ENCODE measurements at places on chromosomes 4 and X.

- no peaks in the 10 kb centered on the region for H3K27me3 ChIP-seq
- no peak for DNase-seq
- no peak overlapping the region for H3K4me3 ChIP-seq
- H3K4me1 ChIP-seq, result peaks cover 15% of the 10 kb centered on the region
Observed at GRCh38 chrX:46683048-46683447, 75.9 kb downstream of the SLC9A7 start.

DNA sequence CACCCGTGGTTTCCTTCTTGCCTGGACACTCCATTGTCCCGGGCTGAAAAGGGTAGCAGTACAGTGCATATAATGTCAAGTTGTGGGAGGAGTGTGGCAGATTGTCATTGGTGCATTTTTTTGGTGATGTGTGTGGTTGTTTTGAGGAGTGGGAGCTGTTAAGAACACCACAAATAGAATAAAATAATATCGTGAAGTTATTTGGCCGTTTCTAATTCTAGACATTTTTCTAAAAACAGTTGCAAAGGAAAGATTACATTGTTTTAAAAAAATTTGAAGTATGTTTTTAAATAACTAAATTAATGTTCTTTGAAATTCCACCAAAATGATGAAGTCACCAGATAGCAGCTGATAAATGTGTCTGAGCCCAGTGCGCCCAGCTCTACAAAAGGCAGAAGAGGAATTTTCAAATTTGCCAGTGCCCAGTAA lies 1.3 kb downstream of the PKD2 start:
- H3K4me3 ChIP-seq, result peak overlapping the region; percentile 87
- H3K36me3 ChIP-seq, result peaks cover 4% of the 10 kb centered on the region
- peak overlapping the region; percentile 59 for H3K27ac ChIP-seq
- peaks cover 14% of the 10 kb centered on the region for H3K27me3 ChIP-seq
- H3K4me1 ChIP-seq, result peaks cover 30% of the 10 kb centered on the region
- DNase-seq, result no peak

GRCh38 chrX:155215443-155216178 lies 649 bp upstream of the VBP1 start:
- peaks cover 17% of the 10 kb centered on the region for H3K4me1 ChIP-seq
- peak overlapping the region; percentile 97 for H3K4me3 ChIP-seq
- no peak for DNase-seq
- peak overlapping the region; percentile 89 for H3K27ac ChIP-seq
- peaks cover 11% of the 10 kb centered on the region for H3K36me3 ChIP-seq

- peaks cover 57% of the 10 kb centered on the region for H3K27me3 ChIP-seq
- DNase-seq, result no peak
- H3K27ac ChIP-seq, result no peak overlapping the region
- no peak overlapping the region for H3K4me3 ChIP-seq
- peaks cover 1% of the 10 kb centered on the region for H3K36me3 ChIP-seq
- peaks cover 3% of the 10 kb centered on the region for H3K4me1 ChIP-seq
Observed at GRCh38 chr4:61201961-61202637, 2.0 kb downstream of the ADGRL3 start.

DNA sequence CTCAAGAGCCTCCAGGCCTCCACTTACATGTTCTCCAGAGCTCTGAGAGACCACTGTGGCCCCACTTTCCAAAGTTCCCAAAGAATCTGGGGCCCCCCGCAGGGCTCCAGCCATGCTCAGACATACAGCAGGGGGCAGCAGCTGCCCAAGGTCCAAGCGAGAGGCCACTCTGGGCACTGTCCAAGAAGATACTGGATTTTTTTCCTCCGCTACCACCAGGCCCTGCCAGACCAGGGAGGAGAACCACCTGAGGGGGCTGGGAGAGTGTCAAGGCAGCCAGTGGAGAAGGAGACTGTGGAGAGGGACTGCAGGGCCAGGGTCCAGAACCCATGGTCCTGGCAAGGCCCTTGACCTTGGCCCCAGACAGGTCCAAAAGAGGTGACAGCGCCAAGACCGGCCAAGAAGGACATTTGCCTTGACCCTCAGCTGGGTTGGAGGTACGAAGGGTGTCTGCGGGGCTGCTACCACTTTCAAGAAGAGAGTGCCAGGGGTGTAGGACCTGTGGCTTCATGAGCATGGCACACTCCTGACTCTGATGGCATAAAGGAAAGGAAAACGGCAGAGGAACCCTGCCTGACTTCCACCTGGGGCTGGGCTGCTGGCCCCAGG lies 5.3 kb downstream of the EMD start:
- peaks cover 14% of the 10 kb centered on the region for H3K4me1 ChIP-seq
- H3K27ac ChIP-seq, result no peak overlapping the region
- no peak for DNase-seq
- H3K27me3 ChIP-seq, result no peaks in the 10 kb centered on the region
- H3K36me3 ChIP-seq, result peaks cover 14% of the 10 kb centered on the region
- no peak overlapping the region for H3K4me3 ChIP-seq

- H3K27me3 ChIP-seq, result no peaks in the 10 kb centered on the region
- H3K4me1 ChIP-seq, result no peaks in the 10 kb centered on the region
- H3K4me3 ChIP-seq, result no peak overlapping the region
- DNase-seq, result no peak
Observed at GRCh38 chr4:99411041-99411440, 24.1 kb downstream of the ADH7 start.

- no peak overlapping the region for H3K4me3 ChIP-seq
- H3K4me1 ChIP-seq, result peaks cover 5% of the 10 kb centered on the region
- H3K27me3 ChIP-seq, result no peaks in the 10 kb centered on the region
- H3K36me3 ChIP-seq, result no peaks in the 10 kb centered on the region
- DNase-seq, result no peak
Observed at GRCh38 chrX:40460926-40461325, 119.8 kb upstream of the ATP6AP2 start.

- H3K4me1 ChIP-seq, result no peaks in the 10 kb centered on the region
- no peak overlapping the region for H3K4me3 ChIP-seq
- no peak overlapping the region for H3K27ac ChIP-seq
- DNase-seq, result no peak
- H3K36me3 ChIP-seq, result no peaks in the 10 kb centered on the region
Observed at GRCh38 chr4:96675896-96676295, 836.0 kb downstream of the PDHA2 start.

DNA sequence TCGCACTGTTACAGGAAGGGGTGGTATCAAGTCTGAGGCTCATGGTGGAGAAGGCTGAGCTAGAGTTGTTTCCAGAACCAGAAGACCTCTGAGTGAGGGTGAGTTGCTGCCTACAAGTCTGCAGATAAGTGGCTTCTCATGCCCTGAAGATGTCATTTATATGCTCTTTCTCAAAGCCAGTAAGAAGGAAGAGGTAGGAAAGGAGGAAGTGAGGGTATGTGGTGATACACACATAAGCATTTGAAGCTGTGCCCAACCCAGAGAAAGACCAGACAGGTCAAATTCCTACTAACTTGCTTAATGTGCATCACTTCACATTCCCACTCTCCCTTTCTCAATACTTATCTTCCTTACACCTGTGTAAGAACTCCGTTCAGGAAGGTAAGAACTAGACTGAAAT lies at the start of gene PPBP:
Gene PPBP, minus strand, starts transcription at position 130 of the 400 bp plus-strand sequence. Its CDS starts 87 bp downstream, at position 43.
- H3K4me1 ChIP-seq, result no peaks in the 10 kb centered on the region
- no peaks in the 10 kb centered on the region for H3K36me3 ChIP-seq
- no peak within 1 kb of the TSS for H3K4me3 ChIP-seq
- H3K27ac ChIP-seq, result no peak within 1 kb of the TSS
- no peaks in the 10 kb centered on the region for H3K27me3 ChIP-seq
- no peak for DNase-seq

- H3K36me3 ChIP-seq, result no peaks in the 10 kb centered on the region
- H3K27ac ChIP-seq, result no peak overlapping the region
- H3K4me3 ChIP-seq, result no peak overlapping the region
Observed at GRCh38 chr4:80077639-80078038, 4.6 kb upstream of the ANTXR2 start.

- peak overlapping the region; percentile 48 for H3K4me3 ChIP-seq
- peaks cover 73% of the 10 kb centered on the region for H3K4me1 ChIP-seq
- no peaks in the 10 kb centered on the region for H3K27me3 ChIP-seq
Observed at GRCh38 chr4:184420881-184421416, 53.4 kb downstream of the IRF2 start.

DNA sequence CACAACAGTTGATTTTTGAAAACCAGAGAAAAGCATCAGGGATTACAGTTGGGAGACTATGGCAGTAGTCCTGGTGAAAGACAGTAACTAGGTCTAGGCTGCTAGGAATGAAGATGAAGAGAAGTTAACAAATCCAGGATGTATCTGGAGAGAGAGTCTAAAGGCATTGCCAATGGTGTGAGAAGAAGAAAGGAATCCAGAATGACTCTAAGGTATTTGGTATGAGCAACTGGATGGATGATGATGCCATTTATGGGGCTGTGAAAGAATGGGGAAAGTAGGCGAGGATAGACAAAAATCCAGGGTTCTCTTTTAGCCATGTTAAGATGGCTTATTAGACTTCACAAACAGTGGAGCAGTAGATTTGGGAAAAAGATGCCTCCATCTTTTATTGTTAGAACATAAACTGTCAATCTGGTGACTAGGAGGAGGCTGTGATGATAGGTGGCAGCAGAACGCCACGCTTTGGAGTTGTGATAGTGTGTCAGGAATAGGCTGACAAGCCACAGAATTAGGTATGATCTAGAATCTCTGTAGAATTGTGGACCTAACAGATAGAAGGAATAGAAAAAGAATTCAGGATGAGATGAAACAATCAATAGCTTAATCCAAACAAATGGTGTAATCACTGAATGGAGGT lies 27.3 kb upstream of the JADE1 start:
- no peaks in the 10 kb centered on the region for H3K27me3 ChIP-seq
- H3K4me1 ChIP-seq, result no peaks in the 10 kb centered on the region
- H3K4me3 ChIP-seq, result no peak overlapping the region
- H3K27ac ChIP-seq, result no peak overlapping the region

GRCh38 chrX:10121787-10122186 lies 35.0 kb upstream of the CLCN4 start:
- H3K27me3 ChIP-seq, result no peaks in the 10 kb centered on the region
- no peak overlapping the region for H3K4me3 ChIP-seq
- no peak overlapping the region for H3K27ac ChIP-seq
- peaks cover 4% of the 10 kb centered on the region for H3K36me3 ChIP-seq
- no peak for DNase-seq

DNA sequence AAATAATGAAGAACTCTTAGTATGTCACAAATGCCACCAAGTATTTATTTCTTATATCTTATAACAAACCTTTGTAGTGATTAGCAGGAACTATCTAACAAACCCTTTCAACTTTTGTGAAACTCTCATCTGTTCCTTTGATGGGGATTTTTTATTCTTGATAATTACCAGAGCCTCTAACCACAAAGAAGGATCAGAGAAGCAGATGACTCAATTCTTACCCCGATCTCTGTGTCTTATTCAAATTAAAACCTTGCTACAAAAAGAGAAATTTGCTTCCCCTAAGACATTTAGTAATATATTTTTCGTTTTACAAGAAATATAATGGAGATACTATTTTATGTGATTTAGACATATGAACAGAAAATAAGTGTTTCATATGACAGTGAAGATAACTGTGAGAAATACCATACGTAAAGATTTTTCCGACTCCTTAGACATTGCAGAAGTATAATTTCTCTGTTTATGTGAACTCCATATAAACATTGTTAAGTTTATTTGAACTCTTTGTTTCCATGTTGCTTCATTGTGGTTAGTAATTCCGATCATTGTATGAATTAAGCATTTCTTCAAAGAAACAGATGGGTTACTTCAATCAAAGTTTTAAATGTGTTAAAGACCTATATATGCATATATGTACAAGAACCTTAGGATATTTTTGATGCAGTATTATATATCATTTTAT lies 205.4 kb downstream of the CFAP299 start:
- H3K4me1 ChIP-seq, result peaks cover 32% of the 10 kb centered on the region
- peak overlapping the region; percentile 6 for H3K27ac ChIP-seq
- H3K4me3 ChIP-seq, result no peak overlapping the region

DNA sequence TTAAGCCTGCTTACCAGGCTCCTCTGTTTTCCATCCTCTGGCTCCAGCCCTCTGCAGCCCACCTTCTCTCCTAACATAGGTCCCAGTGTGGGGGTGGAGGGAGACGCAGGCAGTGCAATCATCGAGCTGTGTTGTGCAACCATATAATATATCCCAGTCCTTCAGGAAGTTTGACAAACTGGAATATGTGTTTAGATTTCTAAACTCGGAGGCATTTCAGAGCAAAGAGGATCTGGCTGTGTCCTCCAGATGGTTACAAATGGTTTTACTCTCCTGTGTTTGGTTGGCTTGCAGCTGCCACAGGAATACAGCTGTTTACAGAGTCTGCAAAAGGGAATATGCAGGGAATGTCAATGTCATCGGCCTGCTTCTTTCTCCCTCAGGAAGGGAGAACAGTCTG lies 195.3 kb upstream of the LNX1 start:
- H3K4me1 ChIP-seq, result no peaks in the 10 kb centered on the region
- no peak overlapping the region for H3K4me3 ChIP-seq
- DNase-seq, result no peak

GRCh38 chrX:16588266-16588665 lies 61.7 kb upstream of the S100G start:
- no peak overlapping the region for H3K27ac ChIP-seq
- no peak overlapping the region for H3K4me3 ChIP-seq
- no peak for DNase-seq
- H3K4me1 ChIP-seq, result peaks cover 4% of the 10 kb centered on the region
- no peaks in the 10 kb centered on the region for H3K27me3 ChIP-seq

DNA sequence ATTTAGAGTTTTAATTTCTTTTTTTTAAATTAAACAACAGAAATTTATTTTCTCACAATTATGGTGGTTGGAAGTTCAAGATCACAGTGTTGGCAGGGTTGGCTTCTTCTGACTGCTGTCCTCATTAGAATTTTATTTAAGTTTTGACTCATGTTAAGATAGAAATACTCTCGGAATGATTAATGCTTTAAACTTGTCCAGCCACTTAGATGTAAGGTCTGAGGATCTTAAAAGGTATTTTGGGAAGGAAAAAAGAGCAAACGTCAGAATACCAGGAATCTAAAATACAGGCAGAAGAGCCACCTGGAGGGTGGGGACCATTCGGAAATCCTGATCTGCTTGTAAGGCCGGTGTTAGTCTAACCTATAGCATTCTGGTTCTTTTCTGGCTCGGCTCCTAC lies 423.0 kb upstream of the MAGEB2 start:
- H3K4me1 ChIP-seq, result no peaks in the 10 kb centered on the region
- H3K27me3 ChIP-seq, result no peaks in the 10 kb centered on the region
- no peaks in the 10 kb centered on the region for H3K36me3 ChIP-seq
- H3K27ac ChIP-seq, result no peak overlapping the region
- DNase-seq, result no peak
- no peak overlapping the region for H3K4me3 ChIP-seq

DNA sequence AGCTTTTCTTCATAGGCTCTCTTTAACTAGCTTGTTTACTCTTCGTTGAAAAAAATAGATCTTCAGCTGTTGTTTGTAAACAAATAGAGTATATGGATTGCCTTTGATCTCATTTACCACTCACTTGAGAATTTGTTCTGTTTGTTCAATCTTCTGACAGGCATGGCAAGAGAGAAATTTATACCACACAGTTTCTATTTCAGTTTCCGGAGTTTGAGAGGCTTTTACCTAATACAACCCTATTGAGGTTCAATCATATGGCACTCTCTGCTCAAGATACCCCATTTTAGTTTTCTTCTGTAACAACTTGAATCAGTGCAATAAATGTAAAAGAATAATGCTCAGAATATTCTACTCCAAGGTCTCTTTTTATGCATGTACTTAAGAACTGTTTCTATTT lies 148.0 kb downstream of the EMCN start:
- no peak for DNase-seq
- no peaks in the 10 kb centered on the region for H3K36me3 ChIP-seq
- no peak overlapping the region for H3K27ac ChIP-seq
- H3K27me3 ChIP-seq, result peaks cover 3% of the 10 kb centered on the region
- H3K4me1 ChIP-seq, result no peaks in the 10 kb centered on the region

- no peak overlapping the region for H3K27ac ChIP-seq
- no peak overlapping the region for H3K4me3 ChIP-seq
- peaks cover 11% of the 10 kb centered on the region for H3K4me1 ChIP-seq
- peaks cover under 1% of the 10 kb centered on the region for H3K36me3 ChIP-seq
- peak; percentile 34 for DNase-seq
Observed at GRCh38 chrX:124232523-124233201, 99.8 kb upstream of the TEX13D start.

All from activated naive CD8-positive, alpha-beta T cell treated with anti-CD3 and anti-CD28 coated beads for 36 hours (primary cell).